ENCODE measurements at places on chromosomes 6 and 20.

DNA sequence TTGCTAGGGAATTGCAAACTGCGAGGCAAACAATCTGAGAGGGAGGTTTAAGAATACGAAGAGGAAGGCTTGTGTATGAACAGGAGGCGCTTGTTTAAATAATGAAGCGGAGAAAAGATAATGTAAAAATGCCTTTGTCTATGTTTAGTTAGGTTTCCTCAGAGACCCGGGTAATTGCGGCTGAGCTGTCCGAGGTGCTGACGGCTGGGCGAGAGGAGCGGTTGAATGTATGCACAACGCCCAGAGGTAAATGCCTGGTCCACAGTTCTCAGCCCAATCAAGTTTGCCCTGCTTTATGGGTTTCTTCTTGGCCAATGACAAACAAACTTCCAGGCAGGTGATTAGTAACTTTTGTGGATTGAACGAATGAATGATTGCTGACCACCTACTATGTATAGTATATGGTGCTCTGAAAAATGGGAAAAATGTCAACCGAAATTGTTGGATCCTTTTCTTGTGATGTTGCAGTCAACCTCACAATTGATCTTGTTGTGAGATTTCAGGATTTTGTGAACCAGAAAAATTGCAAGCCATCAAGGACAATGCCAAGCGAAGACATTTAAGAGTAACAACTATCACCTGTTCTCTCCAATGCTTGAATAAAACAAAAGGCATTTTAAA, 38.3 kb upstream of the SLC32A1 start:
- DNase-seq: peak; percentile 15

DNA sequence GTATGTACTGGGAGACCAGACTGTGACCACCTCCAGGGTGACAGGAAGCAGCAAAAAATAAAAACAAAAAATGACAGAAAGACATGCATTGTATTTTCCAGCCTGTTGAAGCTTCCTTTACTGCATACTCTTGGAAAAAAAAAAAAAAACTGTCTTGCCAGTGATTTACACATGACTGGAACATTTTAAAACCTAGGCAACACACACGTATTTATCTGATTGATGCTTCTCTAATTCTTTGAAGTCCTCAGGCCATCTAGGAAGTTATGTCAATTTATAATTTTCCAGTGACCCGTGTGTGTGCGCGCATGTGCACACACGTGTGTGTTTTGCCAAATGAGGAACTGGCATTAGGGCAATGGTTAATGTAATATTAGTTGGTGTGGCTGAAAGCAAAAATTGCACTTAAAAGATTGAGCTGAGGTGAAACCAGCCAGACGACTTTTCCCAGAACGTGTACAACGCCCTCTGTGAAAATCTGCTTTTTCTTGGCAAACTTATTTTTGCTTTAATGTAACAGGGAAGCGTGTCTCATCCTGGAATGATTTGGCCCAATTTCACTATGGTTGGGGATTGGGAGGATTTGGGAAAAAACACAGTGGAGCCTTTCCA, 315.2 kb downstream of the TFAP2A start:
- no peak for DNase-seq

DNA sequence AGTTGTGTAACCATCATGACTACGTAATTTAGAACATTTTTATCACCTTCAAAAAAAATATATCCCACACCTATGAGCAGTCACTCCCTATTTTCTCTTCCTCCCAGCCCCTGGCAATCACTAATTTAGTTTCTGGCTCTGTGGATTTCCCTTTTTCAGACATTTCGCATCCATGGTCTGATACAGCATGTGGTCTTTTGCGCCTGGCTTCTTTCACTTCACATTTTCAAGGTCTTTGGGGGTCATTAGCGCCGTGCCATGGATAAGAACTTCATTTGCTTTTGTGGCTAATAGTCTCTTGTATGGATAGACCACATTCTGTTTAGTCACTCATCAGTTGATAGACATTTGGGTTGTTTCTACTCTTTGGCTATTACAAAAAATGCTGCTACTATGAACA, 44.9 kb upstream of the DUSP22 start:
- DNase-seq: no peak

GRCh38 chr20:31713312-31714273, 9.1 kb downstream of the BCL2L1 start:
- DNase-seq: no peak

GRCh38 chr6:119350202-119350951, 816 bp upstream of the MAN1A1 start:
- DNase-seq: peak; percentile 12

GRCh38 chr20:46123482-46124245, 5.5 kb downstream of the CD40 start:
- no peak for DNase-seq

DNA sequence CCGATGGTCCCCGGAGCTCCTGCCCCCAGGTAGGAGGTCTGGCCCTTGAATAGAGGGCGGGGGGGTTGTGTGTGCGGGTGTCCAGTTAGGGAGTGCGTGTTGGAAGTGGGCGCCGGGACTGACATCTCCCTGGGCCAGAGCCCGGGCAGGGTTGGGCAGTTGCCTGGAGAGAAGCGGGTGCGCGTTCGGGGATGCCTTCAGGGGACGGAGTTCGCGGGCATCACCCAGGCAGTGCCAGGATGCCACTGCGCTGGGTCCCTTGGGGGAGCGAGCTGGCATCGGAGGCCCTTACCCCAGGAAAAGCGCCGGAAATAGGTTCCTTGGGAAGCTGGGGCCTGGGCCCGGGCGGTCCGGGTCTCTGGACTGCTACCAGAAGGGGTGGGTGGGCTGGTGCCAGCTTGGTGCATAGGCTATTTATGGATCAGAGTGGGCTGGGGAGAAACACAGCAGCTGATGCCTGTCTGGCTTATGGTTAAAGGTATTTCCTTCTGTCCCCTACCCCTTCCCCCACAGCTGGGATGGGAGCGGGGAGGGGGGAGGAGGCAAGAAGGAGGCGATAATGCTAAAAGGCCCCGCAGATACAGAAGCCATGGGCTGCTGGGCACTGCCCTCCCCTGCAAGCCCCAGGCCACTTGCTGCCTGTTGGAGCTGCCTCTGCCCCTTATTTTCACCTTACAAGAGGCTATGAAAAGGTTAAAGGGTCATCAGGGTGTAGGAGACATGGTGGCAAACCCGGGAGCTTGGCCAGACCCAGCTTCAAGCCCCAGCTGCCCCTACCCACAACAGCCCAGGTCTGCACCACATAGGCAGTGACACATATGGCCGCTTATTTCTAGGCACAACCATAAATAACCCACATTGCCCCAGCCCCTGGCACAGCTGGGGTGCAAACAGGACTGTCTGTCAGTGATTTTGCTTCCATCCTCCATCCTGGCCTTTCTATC, 638 bp downstream of the PACSIN1 start:
- DNase-seq: no peak

GRCh38 chr6:31049518-31049917, 39.2 kb downstream of the MUC22 start:
- DNase-seq: no peak

- DNase-seq: no peak
Observed at GRCh38 chr6:74161380-74161779, 465.4 kb downstream of the CD109 start.

GRCh38 chr20:44746367-44747165, 901 bp downstream of the KCNK15 start:
- no peak for DNase-seq

DNA sequence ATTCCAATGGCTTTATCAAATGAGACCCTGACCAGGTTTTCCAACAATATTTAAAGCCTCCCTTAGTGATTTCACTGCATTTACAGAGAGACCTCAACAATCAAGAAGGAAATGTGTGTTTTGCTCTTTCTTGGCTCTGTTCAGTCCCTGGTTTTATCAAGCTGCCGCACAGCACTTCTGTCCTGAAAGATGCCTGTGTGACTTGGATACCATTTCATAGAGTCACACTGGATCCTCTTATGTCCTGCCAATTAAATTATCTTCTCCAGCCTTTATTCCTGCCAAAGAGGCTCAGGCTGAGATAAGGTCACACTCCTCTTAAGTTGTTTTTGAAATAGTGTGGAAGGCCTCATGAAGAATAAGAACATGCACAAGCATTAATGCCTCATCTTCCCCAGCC, 197.0 kb upstream of the RNF217 start:
- DNase-seq: no peak

- no peak for DNase-seq
Observed at GRCh38 chr6:1872649-1873131, 263.0 kb downstream of the FOXC1 start.

GRCh38 chr6:134007077-134007476, 45.3 kb downstream of the SLC2A12 start:
- no peak for DNase-seq

- peak; percentile 47 for DNase-seq
Observed at GRCh38 chr6:35583893-35584688, 71.4 kb upstream of the TULP1 start.

GRCh38 chr6:32371803-32372202, at the start of gene TSBP1:
TSS of gene TSBP1 (minus strand) at chr6:32371903. CDS start at chr6:32371706, 197 bp downstream.
- no peak for DNase-seq

DNA sequence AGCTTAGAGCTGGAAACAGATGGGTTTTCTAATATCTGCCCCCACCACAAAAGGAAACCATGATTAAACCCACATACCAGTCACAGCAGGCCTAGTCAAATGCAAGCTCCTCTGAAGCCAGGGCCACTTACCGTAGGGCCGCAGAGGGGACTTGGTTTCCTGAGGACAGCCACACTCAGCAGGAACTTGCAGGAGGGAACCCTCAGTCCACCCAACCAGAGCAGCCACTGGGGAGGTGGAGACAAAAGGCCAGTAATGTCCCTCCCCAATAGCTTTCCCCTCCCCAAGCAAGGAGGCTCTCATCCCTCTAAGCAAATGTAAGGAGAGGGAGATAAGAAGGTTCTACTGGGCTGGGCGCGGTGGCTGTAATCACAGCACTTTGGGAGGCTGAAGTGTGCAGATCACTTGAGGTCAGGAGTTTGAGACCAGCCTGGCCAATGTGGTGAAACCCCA, 384.4 kb upstream of the JARID2 start:
- no peak for DNase-seq

- DNase-seq: no peak
Observed at GRCh38 chr6:3723966-3724365, 27.5 kb downstream of the PXDC1 start.

DNA sequence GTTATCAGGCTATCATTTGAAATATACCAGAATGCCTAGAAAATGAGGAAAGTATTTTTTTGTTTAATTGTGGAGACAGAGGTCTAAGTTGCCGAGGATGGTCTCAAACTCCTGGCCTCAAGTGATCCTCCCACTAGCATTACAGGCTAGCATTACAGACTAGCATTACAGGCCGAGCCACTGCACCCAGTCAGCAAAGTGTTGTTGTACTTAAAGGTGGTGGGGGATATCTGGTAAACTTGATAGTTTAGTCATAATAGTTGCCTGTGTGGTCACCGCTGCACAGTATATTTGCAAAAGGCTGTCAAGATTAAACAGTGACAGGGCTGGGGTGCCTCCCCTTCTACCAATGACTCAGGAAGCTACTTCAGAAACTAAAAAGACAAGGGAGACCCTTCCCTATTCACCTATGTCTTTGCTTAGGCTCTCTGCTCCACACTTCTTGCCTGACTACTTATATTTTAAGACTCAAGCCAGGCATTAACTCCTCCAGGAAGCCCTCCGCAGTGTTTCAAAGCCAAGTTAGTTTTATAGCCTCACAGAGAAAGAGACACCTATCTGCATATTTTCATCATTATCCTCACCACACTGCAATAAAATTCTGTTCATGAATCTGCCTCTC, 3.1 kb upstream of the AKIRIN2 start:
- DNase-seq: peak; percentile 23

DNA sequence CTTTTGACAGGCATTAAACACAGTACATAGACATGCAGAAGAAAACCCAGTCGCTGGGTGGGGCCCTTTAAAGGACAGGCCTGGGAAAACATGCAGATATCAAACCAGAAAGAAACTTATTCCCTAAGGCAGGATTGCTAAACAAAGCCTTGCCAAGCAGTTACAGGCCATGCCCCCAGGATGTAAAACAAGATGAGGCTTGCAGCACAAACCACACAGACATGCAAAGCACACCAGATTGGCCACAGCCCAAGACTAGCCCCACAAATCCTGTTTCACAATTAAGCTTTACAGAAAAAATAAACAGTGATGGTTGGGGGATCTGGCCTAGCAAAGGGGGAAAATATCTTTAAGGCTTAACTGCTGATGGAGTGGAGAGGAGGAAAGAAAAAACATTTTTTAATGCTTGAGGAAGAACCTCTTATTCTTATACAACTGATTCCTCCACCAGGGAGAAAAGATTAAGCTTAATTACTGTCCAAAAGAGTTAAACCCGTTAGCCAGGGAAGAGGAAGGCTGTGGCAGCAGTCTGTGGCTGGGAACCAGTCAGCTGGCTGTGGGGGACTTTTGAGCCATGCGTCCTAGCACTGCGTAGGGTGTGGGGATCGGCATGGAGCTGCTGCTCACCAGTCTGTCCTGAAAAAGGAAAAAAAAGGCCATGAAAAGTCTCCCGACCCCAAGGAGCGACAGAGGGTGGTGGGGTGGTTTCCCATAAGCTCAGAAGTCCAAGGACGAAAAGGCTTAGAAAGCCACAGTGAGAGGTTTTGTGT, 28.4 kb downstream of the COL19A1 start:
- no peak for DNase-seq

DNA sequence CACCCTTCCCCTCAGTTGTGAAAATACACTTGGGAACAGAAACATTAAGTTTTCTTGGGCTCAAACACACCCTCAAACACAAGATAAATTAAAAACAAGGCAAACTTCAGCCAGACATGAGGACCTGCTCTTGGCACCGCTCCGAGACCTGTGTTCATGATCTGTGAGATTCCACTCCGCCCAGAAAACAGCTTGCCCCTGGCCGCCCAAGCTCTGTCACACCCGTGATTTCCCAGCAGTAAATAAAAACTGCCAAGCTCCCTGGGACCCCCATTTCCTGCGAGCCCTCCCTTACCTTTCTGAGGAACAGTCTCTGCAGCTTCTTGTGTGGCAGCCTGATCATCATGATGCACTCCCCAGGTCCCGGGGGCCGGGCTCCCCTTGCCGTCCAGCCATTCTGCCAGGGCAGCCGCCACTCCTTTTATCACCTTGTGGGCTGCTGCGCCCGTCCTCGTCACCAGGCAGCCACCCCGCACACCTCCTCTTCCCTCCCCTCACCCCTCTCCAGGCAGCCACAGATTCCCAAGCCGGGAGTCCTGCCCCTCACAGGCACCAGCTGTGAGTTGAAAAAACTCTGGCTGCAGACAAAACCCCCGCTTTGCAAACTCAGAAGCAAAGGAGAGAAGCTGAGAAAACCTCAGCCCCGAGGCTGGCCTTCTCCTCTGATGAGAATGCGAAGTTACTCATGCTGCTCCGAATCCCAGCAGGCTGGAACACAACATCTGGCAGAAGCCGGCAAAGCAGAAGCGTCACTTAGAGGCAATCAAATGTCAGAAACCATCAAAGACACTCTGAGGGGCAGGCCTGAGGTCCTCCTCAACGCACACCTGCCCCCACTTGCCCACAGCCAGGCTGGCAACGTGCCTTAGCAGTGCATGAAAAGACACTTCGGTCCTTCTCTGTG, 130.4 kb upstream of the RPS6KA2 start:
- no peak for DNase-seq

Measured in activated CD4-positive, alpha-beta T cell treated with anti-CD3 and anti-CD28 coated beads for 24 hours (primary cell).